ENCODE measurements at places on chromosomes 5 and 9.

- no peaks in the 10 kb centered on the region for H3K27me3 ChIP-seq
- H3K27ac ChIP-seq = no peak overlapping the region
- DNase-seq = no peak
- no peaks in the 10 kb centered on the region for H3K4me1 ChIP-seq
- H3K36me3 ChIP-seq = no peaks in the 10 kb centered on the region
These were observed 534.7 kb downstream of the CAAP1 start for GRCh38 chr9:26357803-26358344.

GRCh38 chr5:72407541-72407940, 87.4 kb downstream of the PTCD2 start:
- H3K4me3 ChIP-seq = no peak overlapping the region
- no peaks in the 10 kb centered on the region for H3K36me3 ChIP-seq
- no peaks in the 10 kb centered on the region for H3K4me1 ChIP-seq
- no peaks in the 10 kb centered on the region for H3K27me3 ChIP-seq

DNA sequence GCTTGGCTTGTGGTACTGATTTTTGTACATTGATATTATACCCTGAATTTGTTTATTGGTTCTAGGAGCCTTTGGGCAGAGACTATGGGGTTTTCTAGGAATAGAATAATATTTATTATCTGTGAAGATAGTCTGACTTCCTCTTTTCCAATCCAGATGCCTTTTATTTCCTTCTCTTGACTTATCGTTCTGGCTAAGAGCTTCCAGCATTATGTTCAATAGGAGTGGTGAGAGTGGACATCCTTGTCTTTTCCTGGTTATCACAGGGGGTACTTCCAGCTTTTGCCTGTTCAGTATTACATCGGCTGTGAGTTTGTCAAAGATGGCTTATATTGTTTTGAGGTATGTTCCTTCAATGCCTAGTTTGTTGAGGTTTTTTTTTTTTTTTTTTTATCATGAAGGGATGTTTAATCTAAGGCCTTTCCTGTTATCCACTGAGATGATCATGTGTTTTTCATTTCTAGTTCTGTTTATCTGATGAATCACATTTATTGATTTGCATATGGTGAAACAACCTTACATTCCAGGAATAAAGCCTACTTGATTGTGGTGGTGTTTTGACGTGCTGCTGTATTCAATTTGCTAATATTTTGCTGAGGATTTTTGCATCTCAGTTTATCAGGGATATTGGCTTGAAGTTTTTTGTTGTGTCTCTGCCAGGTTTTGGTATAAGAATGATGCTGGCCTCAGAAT, 77.5 kb downstream of the CERT1 start:
- H3K27ac ChIP-seq = no peak overlapping the region
- no peak for DNase-seq
- no peaks in the 10 kb centered on the region for H3K27me3 ChIP-seq
- no peak overlapping the region for H3K4me3 ChIP-seq
- H3K4me1 ChIP-seq = no peaks in the 10 kb centered on the region

GRCh38 chr5:38642189-38642911, 85.9 kb upstream of the LIFR start:
- no peaks in the 10 kb centered on the region for H3K36me3 ChIP-seq
- H3K4me3 ChIP-seq = no peak overlapping the region
- H3K4me1 ChIP-seq = no peaks in the 10 kb centered on the region
- H3K27me3 ChIP-seq = no peaks in the 10 kb centered on the region

DNA sequence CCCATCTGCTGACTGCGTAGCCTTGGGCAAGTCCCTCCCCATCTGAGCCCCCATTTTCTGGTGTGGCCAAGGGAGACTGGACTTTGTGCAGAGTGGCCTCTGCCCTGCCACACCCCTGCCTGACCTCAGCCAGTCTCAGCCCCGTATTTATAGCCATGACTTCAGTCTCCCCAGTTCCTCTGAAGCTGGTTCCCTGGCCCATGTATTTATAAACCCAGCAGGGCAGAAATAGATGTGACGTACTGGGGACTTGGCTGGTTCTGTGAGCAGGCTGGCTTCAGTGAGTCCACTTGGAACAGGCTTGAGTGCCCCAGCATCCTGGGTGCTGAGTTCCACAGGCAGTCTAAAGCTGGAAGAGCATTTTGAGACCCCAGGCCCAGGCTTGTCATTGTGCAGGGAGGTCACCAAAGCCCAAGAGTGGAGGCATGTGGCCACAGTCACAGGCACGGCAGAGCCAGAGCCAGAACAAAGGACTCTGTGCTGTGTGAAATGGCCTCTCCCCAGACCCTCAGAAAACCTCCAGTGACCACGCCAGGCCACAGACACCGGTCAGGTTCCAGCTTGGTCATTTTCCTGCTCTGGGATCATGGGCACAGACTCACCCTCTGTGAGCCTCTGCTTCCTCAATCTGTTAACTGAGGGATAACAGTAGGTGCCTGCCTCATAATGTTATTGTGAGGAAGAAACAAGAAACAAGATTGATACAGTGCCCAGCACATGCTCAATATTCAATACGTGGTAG, 30.4 kb upstream of the SYNPO start:
- H3K4me3 ChIP-seq = no peak overlapping the region
- no peaks in the 10 kb centered on the region for H3K36me3 ChIP-seq
- no peak for DNase-seq

- H3K4me1 ChIP-seq = no peaks in the 10 kb centered on the region
- H3K36me3 ChIP-seq = no peaks in the 10 kb centered on the region
- DNase-seq = no peak
- H3K4me3 ChIP-seq = no peak overlapping the region
- H3K27ac ChIP-seq = no peak overlapping the region
- no peaks in the 10 kb centered on the region for H3K27me3 ChIP-seq
These were observed 17.0 kb upstream of the CMBL start for GRCh38 chr5:10324518-10325370.

DNA sequence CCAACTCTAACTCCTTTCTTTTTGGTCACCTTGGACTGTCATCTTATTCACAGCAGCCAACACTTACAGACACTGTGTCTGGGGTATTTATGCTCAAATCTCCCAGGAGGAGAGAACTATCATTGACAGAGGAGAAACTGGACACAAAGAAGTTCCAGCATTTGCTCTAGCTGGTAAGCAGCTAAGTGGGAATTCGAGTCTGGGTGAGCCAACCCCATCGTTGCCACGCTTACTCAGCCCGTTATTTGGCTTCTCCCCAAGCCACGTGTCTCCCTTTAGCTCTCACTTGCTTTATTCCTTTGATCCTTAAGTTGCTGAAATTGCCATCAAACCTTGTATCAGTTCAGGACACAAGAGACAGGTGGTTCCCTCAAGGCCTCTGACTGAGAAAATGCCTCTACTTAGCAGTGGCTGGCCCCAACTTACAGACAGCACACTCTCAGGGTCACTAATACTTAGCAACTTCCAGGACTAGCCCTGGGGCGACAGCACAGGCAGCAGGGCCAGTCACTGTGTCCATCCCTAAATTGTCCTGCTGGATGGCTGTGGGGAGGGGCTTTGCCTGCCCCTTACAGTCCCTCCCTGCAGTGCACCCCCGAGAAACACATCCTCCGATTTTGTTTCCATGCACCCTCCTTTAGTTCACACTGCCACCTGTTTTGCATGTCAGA, 1.4 kb downstream of the SLC36A2 start:
- no peak overlapping the region for H3K27ac ChIP-seq
- no peaks in the 10 kb centered on the region for H3K27me3 ChIP-seq
- no peak overlapping the region for H3K4me3 ChIP-seq

All from tibial nerve (tissue), 4 donors.